ENCODE measurements at places on chromosomes 4 and X. TPM values are rescaled to one million over a fixed set of nuclear protein-coding genes. Genes with fewer than 3 reads are reported as not detected.
A peak's percentile ranks its signal among the peaks of the same experiment; 100 is the strongest.

The ZRSR2 gene
- total RNA-seq, result 20.0 TPM

The HTN1 gene
- not detected for total RNA-seq

The C4orf51 gene
- not detected for total RNA-seq

The CXCL11 gene
- not detected for total RNA-seq

The ARHGEF38 gene
- not detected for total RNA-seq

The DHRSX gene
- 26.6 TPM for total RNA-seq

GRCh38 chr4:12172198-12172973 lies 743.7 kb upstream of the HS3ST1 start:
- no peak for DNase-seq

- no peak for DNase-seq
Measured at GRCh38 chr4:173801361-173801760, 271.3 kb upstream of the HAND2 start.

DNA sequence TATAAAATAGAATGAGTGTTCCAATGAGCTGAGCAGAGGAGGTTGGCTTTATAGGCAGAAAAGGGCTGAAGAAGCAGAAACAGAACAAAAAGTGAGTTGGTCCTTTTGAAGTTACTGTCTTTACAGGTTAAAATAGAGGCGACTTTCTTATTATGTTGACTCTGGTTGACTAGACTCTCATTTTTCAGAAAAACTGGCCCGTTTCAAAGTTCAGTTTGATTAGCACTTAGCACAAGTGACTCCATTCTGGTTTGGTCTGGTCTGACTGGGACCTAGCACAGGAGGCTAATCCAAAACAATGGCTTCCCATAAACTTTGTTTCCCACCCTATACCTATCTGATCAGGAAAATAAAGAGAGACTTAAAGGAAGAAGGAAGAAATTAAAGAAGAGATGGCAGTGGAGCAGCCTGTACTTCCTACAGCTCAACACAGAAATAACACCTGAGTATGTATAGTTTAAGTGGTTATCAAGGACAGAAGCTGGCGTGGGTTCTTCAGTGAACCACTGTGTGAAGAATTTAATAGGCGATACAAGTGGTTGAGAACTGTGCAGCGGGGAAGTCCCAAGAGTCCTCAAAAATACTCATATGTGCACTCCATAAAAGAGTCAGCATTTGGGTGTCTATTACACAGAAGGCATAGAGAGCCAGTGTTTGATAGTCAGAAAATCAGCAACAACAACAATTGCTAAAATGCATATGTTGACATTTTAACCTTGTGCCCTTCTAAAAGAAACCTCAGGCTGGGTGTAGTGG lies 554.8 kb upstream of the HTR2C start:
- DNase-seq, result no peak

DNA sequence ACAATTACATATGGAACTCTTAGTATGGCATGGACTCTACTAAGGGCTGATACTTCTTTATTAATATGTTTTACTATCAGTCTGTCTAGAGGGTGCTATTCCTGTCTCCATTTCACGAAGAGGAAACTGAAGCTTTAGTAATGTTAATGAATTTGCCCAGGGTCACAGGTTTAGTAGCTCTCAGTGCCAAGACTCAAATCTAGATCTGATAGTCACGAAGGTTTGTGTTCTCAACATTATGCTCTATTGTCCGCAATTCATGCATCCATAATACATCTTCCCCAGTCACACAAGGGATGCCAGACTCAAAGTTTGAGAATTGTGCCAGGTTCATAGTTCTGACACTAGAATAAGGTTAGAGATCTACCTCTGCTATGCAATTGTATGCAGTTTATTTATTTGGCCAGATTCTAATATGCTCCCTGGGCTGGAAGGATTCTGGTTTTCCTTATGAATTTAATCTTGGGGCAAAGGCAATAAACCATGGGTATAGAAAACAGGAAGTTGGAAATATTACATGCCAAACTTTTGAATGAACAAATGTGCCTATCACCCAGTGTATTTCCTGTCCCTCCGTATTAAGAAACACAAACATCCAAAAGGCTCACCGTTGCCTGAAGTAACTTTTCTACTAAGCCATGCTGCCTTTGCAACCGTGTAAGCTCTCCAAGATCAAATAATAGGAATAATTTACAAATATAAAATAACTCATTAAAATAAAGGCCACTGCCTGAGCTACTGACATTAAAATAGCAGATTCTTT lies 478.5 kb downstream of the INPP4B start:
- no peak for DNase-seq

DNA sequence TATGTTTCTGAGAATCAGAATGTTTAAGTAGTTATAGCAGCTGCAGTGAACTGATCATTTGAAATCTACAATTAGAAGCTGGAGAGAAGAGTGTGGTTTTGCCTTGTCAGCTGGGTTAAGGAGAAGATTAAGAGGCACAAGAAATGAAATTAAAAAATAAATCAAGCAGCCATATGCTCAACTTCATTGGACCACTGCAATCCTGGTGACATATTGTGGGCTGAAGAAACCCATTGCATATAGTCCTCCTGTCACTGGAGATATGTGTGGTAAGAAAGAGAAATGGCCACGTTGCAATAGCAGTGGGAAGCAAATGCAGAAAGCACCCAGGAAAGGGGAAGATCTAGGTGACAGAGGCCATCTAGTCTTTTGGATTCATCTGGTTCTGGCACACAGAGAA lies 63.0 kb downstream of the INTS12 start:
- no peak for DNase-seq

DNA sequence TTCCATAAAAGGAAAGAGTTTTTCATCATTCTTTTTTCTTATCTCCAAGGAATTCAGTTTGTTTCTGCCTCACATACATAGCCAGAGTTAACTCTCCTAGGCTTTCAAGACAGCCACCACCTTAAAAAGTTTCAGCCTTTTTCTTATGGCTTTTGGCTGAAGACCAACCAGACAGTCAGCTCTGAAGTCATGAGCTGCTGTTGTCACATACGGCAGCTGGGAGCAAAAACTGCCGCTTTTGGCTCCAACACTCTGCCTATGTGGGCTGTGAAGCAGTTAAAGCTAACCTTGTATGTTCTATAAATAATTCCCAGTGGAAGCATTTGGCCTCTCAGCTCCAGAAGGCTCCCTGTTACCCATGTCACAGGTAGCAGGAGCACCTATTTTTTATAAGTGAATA lies 104.1 kb downstream of the KLHL4 start:
- no peak for DNase-seq

DNA sequence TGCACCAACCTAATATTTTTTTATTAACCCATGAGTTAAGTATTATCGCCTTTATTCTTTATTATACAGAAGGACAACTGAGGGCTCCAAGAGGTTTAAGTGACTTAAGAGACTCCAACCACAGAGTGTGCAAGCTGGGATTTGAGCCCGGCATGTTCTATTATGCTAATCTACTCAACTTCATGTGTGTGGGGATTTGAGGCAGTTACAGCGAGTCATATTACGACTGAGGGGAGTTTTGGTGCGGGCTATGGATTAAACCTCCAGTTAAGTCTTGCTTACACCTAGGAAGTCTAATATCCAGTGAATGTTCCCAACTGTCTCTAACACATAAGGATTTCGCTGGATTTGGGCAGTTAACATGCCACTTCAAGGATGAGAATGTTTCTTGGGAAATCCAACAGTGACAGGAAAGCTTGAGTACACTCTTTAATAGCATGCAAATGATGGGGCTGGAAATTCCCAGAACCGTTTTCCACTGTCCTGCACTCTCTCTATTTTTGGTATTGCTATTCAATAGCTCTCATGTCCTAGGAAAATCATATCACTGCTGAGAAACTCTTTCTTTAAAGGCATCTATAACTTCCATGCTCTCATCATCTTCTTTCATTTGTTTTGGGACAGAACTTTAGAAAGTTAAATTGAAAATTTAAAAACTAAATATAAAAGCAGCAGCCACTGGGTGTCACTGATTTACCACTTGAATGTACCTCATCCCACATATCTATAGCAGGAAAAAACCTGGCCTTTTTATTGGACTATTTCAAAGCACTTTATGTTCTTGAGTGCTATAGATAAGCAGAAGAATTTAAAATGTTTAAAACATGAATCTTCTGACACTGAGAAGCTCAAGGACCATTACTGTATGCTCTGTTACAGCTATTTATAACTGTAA lies 165.1 kb upstream of the TTC29 start:
- no peak for DNase-seq

GRCh38 chr4:78320349-78320935 lies 231.1 kb upstream of the ANXA3 start:
- DNase-seq, result peak; percentile 51

DNA sequence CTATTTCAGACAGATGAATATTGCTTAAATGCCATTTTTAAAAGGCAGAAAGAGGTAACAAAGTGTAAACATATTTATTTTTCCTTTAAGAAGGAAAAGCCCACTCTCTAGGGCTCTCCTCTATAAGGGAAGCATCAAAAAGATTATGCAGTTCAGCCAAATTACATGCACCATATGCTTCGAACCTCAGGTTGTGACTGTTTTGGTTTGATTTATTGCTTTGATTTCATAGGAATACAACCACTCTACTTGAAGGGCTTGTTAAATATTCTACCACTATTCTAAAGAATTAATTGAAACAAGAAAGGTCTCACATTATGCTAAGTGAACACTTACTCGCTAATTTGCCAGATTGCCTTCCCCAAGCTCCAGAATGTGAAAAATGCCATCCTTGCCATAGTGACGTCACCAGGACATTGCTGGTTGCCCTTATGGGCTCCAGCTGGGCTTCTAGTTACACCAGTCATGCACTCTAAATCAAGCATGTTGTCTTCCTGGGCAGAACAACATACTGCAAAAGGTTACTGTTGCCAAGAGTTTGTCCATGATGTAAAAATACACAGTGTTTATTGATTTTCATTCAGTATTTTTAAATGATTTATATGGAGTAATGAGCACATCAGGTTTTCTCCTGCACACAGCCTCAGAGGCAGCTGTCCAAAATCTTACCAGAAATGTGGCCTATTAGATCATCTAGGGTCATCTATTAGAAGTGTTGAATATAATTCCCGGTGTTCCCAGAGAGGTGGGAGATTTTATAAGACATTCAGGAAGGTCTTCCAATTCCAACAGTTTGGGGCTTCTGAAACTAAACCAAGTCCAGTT lies 164.4 kb upstream of the RAPGEF2 start:
- DNase-seq, result no peak

DNA sequence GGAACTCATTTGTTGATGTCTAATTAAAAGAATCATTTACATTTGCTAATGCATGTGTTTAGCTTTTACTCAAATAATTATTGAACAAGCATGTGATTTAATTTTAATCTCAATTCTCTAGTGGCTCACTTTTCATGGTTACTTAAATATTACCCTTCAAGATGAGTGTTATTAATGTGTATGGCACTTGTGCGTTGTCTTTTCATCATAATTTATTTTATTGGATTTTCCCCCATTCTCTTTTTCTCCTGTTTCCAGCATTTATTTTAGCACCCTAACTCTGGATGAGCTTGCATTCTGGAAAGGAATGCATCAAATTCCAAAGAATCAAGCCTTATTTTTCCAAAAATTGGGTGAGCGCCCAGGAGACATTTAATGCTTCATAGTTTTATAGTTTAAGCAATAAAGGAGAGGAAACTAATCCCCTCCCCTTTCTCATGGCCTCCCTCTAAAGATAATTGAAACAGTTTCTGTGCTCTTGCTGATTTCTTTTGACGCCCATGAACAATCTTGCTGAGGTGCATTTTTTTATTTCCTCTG lies 191.1 kb upstream of the FAT4 start:
- no peak for DNase-seq

- DNase-seq, result no peak
Measured at GRCh38 chrX:52078131-52078530, 9.1 kb upstream of the MAGED4B start.

- DNase-seq, result no peak
Measured at GRCh38 chr4:56731857-56732256, 50.8 kb upstream of the HOPX start.

- no peak for DNase-seq
Measured at GRCh38 chrX:5250106-5250505, 978.6 kb downstream of the NLGN4X start.

DNA sequence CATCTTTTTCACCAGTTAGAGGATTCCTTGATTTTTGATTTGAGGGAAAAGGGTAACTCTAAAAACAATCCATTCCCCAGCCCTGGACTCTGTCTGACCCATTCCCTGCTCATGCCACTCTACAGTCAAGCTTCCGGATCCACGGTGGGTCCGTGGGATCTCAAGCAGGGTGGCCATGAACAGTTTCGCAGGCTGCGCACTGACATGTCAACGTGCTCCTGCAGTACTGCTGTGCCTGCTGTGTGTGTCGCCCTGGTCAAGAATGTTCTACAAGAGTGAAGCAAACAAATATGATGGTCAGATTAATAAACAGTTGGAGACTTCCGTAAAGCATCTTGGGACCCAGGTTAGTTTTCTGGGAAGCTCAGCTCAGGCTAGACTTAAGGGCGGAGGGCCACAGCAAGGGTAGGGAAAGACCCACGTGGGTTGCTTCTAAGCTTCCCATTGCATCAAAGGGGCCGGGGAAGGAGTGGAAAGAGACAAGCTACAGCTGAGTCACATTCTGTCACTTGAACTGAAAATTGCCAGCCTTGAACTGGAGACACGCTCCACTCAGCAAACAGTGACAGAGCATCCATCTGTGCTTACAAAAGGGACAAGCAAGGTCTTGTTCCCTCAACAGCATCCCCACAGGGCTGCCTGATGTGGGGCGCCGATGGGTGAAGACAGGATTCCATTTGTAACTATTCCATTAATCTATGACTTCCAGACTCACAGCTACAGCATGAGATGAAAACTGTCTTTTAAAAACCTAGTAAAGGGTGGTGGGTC lies 81.8 kb downstream of the MTMR1 start:
- DNase-seq, result no peak

- no peak for DNase-seq
Measured at GRCh38 chr4:153419673-153420278, 46.4 kb upstream of the TMEM131L start.

- DNase-seq, result peak; percentile 64
Measured at GRCh38 chrX:120309873-120310705, 1.2 kb downstream of the TMEM255A start.

DNA sequence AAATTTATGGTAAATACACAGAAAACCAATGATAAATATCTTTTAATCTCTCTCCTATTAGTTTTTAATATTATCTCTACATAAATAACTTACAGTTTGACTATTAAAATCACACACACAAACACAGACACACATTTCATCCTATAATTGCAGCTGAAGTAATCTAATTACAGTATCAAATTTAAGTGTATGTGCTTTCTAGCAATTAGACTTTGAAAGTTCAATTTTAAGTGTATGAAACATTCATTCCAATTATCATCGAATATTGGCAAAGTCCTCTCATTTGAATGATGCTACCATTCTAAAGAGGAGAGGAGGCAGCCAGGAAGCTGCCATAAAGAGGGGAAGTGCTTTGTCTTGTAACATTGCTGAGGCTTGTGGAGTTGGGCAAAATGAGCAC lies 221.2 kb upstream of the PABPC4L start:
- DNase-seq, result no peak

DNA sequence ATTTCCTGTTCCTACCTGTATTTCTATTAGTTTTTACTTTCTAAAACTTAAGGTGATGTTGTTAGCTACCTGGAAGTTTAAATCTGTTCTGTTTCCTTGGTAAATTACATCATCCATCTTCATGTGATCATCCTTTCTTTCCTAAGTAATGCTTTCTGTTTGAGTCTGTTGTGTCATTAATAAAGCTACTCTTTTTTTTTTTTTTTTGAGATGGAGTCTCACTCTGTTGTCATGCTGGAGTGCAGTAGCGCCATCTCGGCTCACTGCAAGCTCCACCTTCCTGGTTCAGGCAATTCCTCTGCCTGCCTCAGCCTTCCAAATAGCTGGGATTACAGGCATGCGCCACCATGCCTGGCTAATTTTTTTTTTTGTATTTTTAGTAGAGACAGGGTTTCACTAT lies 73.3 kb downstream of the FIP1L1 start:
- DNase-seq, result no peak

All from activated CD4-positive, alpha-beta T cell treated with anti-CD3 and anti-CD28 coated beads, Interleukin-2, amount 10 ng/mL, durations not matched to agents 24 days and 14 days (primary cell).